ENCODE measurements at places on chromosomes 1 and 21.

- no peak for DNase-seq
Observed at GRCh38 chr1:28313702-28314546, 14.9 kb upstream of the MED18 start.

DNA sequence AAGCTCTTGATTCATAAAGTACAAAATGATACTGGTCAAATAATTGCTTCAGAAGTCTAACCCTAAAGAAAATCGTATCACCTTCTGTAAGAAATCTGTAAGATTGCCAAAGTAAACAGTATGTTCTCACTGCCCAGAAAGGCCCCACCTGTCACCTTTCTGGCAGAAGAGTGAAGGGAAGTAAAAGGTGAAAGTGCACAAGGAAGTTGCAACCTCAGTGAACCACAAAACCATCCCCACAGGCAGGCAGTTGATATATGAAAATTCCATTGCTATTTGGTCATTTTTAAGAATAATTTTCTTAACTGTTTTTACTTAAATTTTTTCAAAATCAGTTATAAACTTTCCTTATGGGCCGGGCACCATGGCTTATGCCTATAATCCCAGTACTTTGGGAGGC lies 48.5 kb upstream of the FBXO28 start:
- no peak for DNase-seq

GRCh38 chr1:213054142-213054541 lies 3.1 kb downstream of the RPS6KC1 start:
- DNase-seq: no peak

DNA sequence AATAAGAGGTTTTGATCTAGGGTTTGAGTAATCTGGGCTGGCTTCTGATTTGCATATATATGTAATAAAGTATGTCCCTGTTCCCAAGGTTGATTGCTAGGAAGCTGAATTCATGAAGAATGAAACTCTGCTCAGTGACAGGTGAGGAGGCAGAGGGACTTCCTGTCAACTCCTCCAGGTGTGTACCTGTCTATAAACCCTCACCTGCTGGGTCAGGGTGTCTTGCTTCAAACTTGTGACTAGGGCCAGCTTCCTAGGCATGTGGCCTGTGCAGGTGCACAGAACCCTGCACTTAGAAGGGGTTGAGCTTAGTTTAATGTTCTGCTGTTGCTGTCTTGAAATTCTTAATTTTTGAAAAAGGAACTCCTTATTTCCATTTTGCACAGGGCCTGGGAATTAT lies 21.1 kb downstream of the OLFML3 start:
- no peak for DNase-seq

- no peak for DNase-seq
Observed at GRCh38 chr1:6434186-6434585, 9.6 kb downstream of the ESPN start.

DNA sequence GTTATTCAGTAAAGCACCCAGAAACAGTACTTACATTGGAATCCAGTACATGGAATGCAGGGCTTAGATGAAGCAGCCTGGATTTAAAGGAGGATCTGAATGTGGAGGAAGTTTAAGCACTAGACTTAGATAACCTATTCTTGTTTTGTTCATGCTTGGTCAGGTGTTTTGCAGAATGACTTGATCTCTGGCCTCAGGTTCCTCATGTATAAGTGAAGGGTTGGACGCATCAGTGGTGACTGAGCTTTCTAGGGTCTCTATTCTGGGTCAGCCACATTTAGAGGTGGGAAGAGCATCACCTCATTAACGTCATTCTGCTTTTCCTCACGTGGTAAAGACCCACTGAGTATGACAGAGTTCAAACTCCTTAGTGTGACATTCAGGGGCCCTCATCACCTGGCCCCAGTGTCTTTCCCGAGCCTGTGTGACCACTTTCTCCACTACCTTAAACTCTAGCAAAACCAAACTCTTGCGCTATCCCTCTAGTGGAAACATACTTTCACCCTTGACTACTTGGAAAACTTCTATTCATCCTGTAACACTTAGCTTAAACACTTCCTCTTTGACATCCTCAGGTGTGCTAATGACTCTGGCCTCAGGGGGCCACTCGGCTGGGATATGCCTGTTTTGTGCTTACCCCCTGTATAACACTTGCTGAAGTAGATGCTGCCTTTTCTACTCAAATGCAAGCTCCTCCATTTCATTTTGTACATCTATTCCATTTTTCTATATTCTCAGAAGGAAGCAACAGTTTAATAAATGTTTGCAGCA lies 871 bp upstream of the ERICH3 start:
- no peak for DNase-seq

GRCh38 chr1:162702628-162703027 lies 70.4 kb downstream of the DDR2 start:
- no peak for DNase-seq

DNA sequence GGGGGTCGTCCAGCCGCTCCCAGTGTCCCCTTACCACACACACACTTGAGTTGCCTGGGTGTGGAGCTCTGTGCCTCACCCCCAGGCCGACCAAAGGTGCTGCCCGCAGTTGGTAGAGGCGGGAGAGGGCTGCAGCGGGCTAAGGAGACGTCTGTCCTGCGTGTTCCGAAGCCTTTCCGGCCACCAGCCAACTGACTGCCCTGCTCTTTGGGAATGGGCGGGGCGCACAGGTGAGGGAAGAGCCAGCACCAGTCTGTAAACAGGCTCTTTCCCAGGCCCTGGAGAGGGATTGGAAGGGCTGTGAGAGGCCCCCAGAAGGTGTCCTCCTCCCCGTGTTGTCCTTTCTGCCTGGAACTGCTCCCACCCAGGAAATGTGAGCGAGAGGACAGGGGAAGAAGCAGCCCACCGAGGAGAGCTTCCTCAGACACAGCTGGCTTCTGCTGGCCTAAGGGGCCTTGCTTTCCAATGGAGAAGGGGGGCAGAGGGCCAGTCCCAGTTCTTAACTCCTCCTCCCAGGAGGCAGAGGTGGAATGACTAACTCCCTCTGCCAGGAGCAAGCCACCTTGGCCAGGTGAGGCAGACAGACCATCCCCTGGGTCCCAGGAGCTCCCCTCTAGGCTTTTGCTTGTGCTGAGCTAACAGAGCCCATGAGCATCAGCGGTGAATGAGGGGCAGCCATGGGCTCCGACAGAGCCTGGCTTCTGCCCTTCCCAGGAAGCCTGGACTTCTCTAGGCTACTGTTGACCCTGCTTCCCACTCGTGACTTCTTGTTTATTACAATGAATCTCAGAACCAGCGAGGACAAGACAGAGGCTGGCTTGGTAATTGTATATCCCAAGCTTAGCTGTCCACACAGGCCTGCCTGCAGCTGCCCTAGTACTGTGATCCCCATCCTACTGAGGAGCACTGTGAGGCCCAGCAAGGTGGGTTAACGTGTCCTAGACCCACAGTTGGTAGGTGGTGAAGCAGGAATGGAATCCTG lies 158.1 kb upstream of the COA6 start:
- DNase-seq: no peak

DNA sequence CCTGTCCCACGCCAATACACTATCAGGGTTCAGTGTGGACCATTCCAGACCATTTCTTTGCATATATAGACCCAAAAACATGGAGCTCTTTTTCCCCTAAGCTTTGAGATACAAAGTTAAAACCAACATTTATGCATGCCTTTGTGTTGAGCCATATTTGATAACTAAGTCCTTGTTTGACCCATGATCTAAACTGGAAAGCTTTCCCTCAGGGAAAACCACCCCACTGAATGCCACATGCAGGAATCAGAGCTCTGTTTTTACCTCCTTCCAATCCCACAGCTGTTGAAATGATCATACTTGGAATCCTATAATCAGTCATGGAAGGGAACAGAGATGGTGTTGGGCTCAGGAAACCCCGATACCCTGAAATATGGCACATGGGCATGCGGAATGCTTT lies 14.8 kb upstream of the SLC45A1 start:
- DNase-seq: no peak

DNA sequence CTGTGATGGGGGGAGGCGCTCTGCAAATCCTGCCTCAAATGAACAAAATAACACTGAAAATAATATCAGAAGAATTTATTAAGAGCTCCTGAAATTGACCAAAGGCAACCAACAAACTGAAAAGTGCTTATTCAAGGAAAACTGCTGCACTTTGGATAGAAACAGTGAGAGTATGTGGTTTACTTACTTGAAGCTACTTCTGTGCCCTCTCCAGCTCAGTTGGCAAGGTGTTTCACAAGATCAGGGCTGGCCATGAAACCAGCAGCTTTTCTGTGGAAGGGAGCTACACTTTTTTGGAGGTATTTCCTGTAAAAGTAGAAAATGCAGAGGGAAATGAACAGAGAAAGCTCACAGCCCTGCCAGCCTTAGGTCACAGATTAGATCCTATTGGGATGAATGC lies 310.0 kb upstream of the SPAG17 start:
- no peak for DNase-seq

DNA sequence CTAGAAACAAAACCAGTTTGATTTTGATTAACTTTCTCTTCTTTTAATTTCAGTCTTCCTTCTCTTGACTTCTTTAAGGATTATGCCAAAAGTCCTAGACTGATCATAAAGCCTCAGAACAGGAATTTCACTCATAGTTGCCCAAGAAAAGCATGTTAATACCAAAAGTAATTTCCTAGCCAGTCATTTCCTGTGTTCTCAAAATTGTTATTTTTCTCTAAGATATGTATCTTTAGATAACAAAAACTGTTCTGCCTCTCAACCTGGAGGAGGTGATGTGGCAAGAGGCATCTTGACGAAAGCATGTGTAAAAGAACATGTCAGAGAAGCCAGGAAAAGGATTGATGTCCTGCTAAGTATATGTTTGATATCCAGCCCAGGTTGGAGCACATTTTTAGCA lies 78.0 kb upstream of the IPO9 start:
- no peak for DNase-seq

GRCh38 chr21:45788637-45789506 lies 145.3 kb downstream of the PCBP3 start:
- no peak for DNase-seq
